ENCODE measurements at places on chromosomes 7 and 10.
A peak's percentile ranks its signal among the peaks of the same experiment; 100 is the strongest.

- DNase-seq = peak; percentile 99
These were observed 121.0 kb downstream of the HIP1 start for GRCh38 chr7:75617634-75618234.

- DNase-seq = no peak
These were observed 301.0 kb upstream of the NPVF start for GRCh38 chr7:25529320-25529719.

- no peak for DNase-seq
These were observed 29.6 kb downstream of the FAM133B start for GRCh38 chr7:92560602-92561001.

- DNase-seq = no peak
These were observed 72.3 kb downstream of the ELMO1 start for GRCh38 chr7:37376386-37376785.

GRCh38 chr10:46232666-46233065 lies 54.1 kb upstream of the ANTXRL start:
- no peak for DNase-seq

- DNase-seq = no peak
These were observed 494 bp upstream of the BMPR1A start for GRCh38 chr10:86755740-86756510.

- no peak for DNase-seq
These were observed 62.8 kb downstream of the PDZD8 start for GRCh38 chr10:117312430-117312829.
